NCI-H1092 treated with DMSO at 0.1 percent for 48 hours (cell line): ENCODE measurements at places on chromosomes 2 and 18.

DNA sequence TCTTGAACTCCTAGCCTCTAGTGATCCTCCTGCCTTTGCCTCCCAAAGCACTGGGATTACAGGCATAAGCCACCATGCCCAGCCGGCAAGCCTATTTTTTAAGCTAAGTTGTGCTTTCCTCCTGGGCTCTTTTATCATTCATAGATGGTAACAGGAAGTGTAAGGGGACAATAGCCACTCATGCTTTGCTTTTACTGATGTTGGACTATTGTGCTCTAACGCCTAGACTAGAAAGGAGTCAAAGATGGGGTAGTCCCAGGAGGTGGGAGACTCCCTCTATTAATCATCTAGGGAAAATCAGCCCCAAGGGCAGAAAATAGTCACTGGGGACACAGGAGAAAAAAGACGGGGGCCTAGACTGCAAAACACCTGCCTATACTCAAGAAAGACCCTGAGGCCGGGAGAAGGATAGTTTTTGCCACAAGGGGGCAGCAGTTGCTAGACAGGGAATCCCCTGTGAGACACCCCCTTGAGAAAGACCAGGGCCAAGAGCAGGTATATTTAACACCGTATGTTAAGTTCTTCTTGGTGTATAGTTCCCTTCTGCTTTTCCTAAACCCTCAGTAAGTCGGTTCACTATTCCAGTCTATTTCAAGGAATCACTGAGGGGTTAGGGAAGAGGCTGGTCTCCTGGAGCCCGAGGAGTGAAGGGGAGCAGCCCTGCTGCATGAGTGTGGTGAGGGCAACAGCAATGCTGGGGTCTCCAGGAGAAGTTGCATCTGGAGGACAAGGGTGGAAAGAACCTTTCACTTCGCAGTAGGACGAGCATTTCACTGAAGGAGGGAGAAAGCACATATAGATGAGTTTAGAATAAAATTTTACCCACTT lies 2.1 kb upstream of the CXCR1 start:
- peak; percentile 3 for DNase-seq

GRCh38 chr18:37270038-37270665 lies 295.4 kb downstream of the CELF4 start:
- DNase-seq: no peak

DNA sequence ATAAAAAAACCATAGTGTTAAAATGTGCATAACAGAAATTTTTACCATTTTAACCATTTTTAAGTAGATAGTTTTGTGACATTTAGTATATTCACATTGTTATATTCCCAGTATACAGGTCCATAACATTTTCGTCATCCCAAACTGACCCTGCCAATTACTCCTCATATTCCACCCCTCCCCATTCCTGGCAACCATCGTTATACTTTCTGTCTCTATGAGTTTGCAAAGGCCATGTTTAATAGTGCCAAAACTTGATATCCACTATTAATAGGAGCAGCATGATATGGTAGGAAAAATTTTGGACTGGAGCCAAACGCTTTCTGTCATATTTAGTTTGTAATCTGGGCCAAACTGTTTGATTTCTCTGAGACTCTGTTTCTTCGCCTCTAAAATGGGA lies 30.9 kb downstream of the PLCL1 start:
- DNase-seq: no peak

DNA sequence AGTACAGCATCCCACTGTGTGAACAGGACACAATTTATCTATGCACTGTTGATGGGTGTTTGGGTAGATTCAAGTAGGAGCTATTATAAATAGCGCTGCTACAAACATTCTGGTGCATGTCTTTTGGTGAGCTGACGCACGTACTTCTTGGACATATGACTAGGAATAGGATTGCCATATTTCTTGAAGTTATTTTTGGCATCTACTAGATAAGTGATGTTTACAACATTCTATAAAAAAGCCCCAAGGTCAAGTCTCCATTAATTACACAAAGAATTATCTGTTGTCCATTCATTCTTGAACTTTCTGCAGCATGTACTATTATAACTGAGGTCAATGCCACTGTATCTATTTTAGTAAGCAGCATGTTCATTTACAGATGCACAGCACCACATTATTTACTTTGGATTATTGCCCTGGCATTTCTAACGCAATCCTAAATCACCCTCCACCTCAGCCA lies 225.5 kb upstream of the TMEM200C start:
- DNase-seq: peak; percentile 1

DNA sequence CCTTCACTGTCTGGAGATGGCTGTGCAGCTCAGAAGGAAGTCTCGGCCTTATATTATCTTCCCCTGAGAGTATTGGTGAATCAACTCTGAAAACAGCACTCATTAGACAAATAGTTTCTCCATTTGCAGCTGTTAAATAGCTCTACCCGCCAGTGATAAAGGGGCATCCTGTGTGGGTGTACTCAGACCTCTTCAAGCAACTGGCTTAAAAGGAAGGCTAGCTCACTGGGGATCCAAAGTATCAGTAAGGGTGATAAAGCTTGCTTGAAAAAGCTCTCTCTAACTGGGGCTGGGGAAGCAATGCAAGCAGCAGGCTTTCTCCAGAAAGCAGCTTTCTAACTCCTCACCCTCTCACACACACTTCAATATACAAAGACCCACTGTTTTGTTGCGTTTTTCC lies 64.9 kb upstream of the PSMD14 start:
- no peak for DNase-seq

GRCh38 chr2:127277028-127277427 lies 16.9 kb downstream of the ERCC3 start:
- no peak for DNase-seq

DNA sequence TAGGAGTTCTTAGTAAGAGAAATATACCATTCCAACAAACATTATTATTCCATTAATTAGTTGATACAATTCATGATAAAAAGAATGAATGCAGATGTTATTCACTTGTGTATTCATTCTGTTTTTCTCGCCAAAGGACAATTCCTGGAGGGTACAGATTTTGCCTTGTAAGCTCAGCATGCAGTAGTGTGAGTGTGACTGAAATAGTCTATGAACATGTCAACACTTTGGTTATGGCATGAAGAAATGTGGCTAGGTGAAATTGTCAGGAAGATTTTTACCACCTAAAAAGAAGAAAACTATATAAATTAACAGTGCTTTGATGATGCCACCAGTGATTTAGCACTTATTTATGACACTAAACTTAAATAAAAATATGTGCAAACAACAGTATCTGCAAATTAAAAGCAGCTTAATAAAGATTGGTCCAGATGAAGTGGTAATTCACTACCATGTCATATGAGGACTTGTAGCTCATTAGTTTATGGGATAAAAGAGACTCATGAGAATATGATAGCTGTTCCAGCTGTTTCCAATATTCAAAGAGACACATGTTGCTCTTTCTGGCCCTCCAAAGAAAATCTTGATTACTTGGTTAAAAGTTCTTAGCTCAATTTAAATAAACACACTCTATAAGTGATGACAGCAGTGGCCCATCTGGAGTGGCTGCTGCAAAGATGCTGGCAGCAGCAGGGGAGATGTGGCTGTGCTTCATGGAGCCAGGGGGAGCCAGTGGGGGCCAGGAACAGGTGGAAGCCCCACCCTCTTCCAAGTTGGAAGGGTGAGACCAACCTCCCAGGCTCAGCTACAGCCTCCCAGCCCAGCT lies 165.0 kb downstream of the CDH19 start:
- no peak for DNase-seq

DNA sequence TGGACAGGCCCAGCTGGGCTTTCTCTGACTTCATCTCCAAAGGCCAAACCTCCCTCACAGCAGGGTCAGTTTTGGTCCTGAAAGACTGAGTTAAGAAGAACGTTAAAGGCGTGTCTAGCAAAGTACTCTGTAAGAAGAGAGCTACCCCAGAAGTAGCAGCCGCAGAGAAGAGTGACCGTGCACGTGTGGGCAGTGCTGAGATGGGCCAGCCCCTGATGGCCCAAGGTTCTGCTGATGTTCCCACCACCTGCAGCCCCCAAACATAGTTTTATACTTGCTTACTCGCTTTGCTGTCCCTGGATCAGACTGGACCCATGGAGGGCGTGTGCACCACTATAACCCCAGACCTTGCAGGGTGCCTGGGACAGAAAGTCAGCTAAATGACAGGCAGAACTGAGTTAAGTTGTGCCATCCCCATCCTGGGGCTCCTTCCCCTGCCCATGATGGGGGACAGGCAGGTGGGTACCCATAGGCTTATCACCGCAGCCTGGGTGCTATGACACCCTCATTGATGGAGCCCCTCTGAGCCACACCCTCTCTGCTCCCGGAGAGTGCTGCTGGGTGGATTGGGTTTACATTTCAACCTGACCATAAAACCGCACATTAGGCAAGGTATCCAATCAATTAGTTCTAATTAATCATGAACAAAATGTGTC lies 367.3 kb upstream of the HS6ST1 start:
- DNase-seq: no peak
